ENCODE measurements at places on chromosomes 4 and X.

DNA sequence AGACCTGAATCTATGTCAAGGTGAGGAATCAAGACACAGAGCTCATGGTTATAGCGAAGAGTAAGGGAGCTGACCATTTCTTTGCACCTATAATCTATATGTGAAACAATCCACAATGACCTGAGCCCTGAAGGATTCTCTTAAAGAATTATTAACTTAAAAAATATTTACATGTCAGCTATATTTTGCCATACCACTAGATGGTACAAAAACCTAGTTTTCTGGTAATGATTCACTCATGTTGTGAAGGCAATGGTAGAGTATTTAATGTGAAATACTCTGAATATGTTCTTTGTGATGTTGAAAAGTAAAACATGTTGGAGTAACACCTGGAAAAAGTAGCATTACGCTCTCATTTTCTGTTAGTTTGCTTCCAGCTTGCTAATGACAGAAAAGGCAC is 40.0 kb downstream of the VGLL1 start:
- no peak for DNase-seq

GRCh38 chr4:111781611-111782010 is 363.6 kb upstream of the FAM241A start:
- no peak for DNase-seq

- no peak for DNase-seq
Measured at GRCh38 chr4:40702800-40703151, 47.0 kb upstream of the NSUN7 start.

- DNase-seq, result no peak
Measured at GRCh38 chrX:68868902-68869800, 40.3 kb downstream of the EFNB1 start.

DNA sequence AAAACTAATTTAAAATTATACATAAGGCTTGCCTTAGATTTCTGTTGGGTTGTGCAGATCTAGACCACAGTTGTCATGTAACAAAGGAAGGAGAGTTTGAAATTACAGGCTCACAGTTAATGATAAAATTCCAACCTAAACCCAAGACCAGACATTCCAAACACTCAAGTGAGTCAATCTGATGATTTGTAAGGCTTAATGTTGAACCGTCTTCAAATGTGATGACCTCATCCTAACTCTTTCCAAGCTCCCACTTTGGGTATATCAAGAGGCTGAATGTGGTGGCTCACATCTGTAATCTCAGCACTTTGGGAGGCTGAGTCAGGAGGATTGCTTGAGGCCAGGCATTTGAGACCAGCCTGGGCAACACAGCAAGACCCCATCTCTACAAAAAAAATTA is 149.2 kb downstream of the TBL1X start:
- DNase-seq, result no peak

DNA sequence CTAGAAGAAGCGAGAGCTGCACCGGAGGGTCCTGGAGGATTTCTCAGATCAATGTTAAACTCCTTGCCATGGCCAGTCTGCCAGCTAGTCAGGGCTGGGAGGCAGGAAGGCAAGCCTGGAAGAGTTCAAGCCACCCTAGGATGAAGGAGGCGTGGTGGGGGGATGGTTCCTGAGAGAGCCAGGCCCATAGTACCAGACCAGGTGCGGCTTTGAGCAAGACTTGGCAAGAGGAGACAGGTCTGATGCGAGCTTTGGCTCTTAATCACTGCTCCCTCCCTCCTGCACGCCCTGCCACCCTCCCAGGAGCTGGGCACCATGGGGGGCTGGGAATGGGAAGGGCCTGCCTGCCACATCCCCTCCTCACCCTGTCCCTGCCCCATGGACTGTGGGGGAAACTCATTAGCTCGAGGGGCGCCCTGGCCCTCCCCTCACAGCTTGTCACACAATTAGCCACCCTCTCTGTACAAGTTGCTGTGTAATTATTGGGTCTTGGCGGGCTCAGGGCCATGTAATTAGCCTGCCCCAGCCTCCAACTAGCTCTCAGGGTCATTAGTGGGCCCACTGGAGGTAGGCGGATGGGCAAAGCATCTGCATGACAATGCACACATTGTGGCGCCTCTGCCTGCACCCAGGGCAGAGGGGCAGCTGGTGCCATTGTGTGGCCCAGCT is 50.3 kb downstream of the EFNB1 start:
- no peak for DNase-seq

DNA sequence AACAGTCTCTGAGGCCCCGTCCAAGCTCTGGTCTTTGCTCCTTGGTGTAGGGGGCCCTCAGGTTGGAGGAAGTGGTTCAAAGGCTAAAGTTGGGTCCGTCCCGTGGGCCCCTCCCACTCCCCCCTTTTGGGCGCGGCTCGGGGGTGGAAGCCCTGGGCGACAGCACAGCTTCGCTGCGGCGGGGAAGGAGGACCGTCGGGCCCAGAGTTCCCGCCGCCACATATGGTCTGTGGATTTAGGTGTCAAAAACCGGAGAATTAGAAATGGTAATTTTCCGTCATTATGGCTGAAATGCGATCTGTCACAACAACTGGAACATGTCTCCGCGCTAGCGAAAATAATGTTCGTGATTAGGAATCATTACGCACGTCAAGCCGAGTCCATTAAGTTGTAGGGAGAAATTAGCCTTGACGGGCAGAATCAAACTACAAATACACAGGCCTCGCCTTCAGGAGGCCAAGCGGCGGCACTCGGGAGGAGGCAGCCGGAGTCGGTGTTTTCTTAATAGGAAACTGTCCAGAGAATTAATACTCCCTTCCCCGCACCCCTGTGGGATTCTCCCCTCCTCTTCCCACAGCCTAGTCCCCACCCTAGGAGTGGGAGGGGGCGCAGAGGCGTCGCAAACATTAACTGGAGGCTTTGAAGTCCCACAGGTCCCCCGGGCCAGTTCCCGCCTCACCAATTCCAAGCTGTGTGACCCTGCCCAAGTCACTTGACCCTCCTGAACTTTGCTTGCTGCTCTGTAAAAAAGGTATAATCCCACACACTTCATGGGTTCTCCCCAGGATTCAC is 15.0 kb downstream of the NKX3-2 start:
- DNase-seq, result no peak

All from AG09309 (cell line).